ENCODE measurements at places on chromosomes 11 and 22.

GRCh38 chr11:95904009-95904650 lies 19.8 kb downstream of the MTMR2 start:
- H3K4me1 ChIP-seq = peaks cover 2% of the 10 kb centered on the region
- H3K27ac ChIP-seq = no peak overlapping the region
- H3K27me3 ChIP-seq = no peaks in the 10 kb centered on the region
- H3K36me3 ChIP-seq = no peaks in the 10 kb centered on the region

DNA sequence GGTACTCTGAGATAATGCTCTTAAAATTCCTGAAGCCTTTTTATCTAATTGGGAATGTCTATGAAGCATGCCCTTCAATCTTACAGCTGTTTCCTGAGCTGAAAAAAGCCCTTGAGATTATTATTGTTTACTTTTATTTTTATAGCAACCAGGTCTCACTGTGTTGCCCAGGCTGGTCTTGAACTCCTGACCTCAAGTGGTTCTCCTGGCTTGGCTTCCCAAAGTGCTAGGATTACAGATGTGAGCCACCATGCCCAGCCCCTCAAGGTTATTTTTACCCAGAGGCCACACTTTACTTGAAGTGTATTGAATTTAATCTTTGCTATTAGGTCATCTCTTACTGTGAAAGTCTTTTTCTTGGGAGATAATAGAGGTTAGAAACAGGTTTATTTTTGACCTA lies 7.0 kb upstream of the SWAP70 start:
- H3K36me3 ChIP-seq = no peaks in the 10 kb centered on the region
- no peak overlapping the region for H3K4me3 ChIP-seq
- no peak for DNase-seq
- H3K4me1 ChIP-seq = no peaks in the 10 kb centered on the region
- no peaks in the 10 kb centered on the region for H3K27me3 ChIP-seq

DNA sequence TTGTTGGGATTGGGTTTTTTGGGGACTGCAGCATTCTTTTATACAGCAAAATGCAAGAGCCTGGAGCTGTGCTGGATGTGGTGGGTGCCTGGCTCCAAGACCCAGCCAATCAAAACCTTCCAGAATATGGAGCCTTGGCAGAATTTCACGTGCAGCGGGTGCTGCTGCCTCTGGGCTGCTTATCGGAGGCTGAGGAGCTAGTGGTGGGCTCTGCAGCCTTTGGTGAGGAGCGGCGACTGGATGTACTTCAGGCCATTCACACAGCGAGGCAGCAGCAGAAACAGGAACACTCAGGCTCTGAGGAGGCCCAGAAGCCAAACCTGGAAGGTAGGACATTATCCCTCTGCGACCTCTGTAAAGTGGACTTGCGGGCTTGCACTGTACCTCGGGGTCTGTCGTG lies 5.6 kb downstream of the PEX26 start:
- H3K27ac ChIP-seq = no peak overlapping the region
- no peaks in the 10 kb centered on the region for H3K4me1 ChIP-seq
- no peak for DNase-seq
- peaks cover 25% of the 10 kb centered on the region for H3K36me3 ChIP-seq

DNA sequence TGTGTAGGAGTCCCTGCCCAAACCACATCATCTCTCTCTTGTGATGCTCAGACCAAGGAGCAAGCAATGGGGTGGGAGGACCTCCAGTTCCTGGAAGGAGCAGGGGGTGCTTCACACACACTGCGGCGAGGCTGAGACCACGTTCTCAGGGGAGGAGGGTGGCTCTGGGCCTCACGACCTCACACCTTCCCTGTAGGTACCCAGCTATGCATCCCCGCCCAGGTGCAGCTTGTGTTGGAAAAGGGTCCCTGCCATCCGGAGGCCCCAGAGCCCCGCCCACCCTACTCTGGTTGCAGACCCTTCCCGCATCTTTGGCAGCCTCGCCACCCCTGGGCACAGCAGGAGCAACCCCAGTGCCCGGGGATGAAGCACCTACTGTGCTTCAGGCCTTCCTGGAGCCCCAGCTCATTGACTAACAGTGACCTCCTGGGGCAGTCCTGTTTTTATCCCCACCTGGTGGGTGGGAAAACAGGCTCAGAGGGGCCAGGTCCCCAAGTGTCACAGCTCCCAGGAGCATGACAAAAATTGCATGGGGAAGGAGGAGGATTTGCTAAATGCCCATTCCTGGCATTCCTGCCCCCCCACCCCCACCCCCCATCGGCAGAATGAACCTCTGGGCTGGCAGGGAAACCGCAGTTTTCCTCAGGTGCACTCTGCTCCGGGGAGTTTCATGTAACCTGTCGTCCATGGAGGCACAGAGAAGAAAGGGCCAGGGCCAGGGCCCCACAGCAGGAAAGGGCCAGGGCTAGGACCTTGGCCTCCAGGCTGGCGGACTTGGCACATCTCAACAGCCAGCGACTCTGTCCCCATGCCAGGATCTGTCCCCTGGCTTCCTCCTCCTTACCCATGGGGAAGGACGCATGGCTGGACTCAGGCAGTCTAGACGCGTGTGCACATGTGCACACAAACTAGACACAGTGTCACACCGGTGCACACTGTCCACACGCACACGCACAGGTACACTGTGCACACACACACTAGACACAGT lies 81.0 kb downstream of the IGLL1 start:
- no peak overlapping the region for H3K27ac ChIP-seq
- H3K4me3 ChIP-seq = no peak overlapping the region
- no peaks in the 10 kb centered on the region for H3K27me3 ChIP-seq
- DNase-seq = no peak
- no peaks in the 10 kb centered on the region for H3K4me1 ChIP-seq
